Spleen (tissue), 13 donors: ENCODE measurements at places on chromosomes 7 and 10. TPM values are rescaled to one million over a fixed set of nuclear protein-coding genes. Genes with fewer than 3 reads are reported as not detected.

GRCh38 chr7:105719395-105719794 is 138.1 kb upstream of the EFCAB10 start:
- no peak for DNase-seq
- H3K27me3 ChIP-seq = no peaks in the 10 kb centered on the region
- H3K4me1 ChIP-seq = no peaks in the 10 kb centered on the region
- H3K4me3 ChIP-seq = no peak overlapping the region
- no peaks in the 10 kb centered on the region for H3K36me3 ChIP-seq

GRCh38 chr7:49852619-49853462 is 79.4 kb downstream of the VWC2 start:
- no peak overlapping the region for H3K27ac ChIP-seq
- DNase-seq = no peak
- no peak overlapping the region for H3K4me3 ChIP-seq
- no peaks in the 10 kb centered on the region for H3K36me3 ChIP-seq

DNA sequence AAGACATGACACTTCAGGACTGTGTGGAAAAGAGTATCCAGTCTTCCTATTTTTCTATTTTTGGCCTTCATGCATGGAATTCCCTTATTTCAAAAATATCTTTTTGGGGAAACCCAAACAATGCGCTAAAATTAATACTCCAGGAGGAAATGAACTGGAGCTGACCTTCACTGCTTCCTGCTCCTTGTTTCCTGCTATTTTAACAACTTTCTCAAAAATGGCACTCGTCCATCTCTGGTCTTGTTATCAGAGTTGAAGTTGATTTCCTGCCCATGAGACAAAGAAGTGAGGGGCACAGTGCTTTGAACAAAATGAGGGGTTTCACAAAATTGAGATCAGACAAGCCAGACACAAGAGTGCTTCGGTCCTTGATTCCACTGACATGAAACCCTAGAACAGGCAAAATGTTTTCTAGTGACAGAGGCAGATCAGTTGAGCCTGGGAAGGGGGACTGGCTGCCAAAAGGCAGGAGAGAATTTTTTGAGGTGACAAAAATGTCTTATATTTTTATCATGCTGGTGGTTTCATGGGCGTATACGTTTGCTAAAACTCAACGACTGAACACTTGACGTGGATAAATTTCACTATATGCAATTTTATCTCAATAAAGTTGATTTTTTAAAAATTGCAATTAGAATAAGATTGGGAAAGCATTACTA is 193.2 kb downstream of the CREB5 start:
- no peaks in the 10 kb centered on the region for H3K36me3 ChIP-seq
- H3K4me1 ChIP-seq = no peaks in the 10 kb centered on the region
- DNase-seq = no peak
- no peaks in the 10 kb centered on the region for H3K27me3 ChIP-seq
- no peak overlapping the region for H3K27ac ChIP-seq
- H3K4me3 ChIP-seq = no peak overlapping the region

DNA sequence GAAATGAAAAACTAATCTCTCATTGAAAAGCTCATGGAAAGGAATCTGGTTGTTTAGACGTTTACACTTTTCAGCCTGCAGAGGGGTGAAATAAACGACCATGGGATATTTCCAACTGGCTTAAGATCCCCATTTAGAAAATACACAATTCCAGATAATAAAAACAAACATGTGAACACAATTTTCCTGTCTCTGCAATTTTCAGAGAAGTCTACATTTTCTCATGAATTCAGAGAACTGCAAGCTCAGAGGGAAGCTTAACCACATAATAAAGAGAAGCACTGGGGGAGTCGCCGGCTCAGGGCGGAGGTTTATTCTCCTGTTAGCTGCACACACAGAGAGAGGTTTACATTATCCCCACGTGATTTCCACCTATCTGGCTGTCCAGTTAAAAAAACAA is 215.2 kb downstream of the FANK1 start:
- H3K4me3 ChIP-seq = no peak overlapping the region
- no peak for DNase-seq
- H3K27ac ChIP-seq = no peak overlapping the region
- no peaks in the 10 kb centered on the region for H3K36me3 ChIP-seq
- no peaks in the 10 kb centered on the region for H3K27me3 ChIP-seq

DNA sequence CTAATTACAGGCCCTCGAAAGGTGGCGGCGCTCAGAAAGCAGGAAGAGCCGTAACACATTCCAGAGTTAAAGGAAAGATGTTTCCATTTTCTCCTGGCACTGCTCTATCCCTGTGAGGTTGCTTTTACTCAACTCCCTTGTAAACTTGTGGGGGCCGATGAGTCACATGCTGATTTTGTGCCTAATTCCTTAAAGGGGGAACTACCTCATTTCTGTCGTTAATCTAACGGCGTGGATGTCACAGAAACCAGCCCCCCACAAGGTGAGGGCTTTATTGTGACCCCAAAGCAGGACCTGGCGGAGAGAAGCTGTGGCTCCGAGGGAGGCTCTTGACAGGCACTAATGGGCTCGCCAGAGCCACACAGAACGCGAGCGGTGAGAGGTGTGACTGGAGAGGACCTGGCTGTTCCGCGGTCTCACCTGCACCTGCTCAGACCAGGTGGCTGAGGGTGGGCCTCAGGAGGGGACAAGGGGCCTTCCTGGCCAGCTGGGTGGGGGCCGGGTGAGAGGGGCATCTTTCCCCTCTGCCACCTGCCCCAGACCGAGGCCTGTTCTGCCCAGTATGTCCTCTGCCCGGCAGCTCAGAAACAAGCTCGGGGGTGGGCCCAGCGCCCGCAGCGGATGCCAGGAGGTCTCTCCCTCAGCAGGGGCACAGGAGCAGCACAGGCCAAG is 50.9 kb downstream of the CALML3 start:
- H3K36me3 ChIP-seq = no peaks in the 10 kb centered on the region
- no peak overlapping the region for H3K27ac ChIP-seq
- DNase-seq = peak; percentile 74
- no peaks in the 10 kb centered on the region for H3K27me3 ChIP-seq
- no peak overlapping the region for H3K4me3 ChIP-seq

GRCh38 chr10:55400075-55400849 is 599.2 kb upstream of the PCDH15 start:
- no peaks in the 10 kb centered on the region for H3K36me3 ChIP-seq
- no peak for DNase-seq
- H3K27me3 ChIP-seq = no peaks in the 10 kb centered on the region

DNA sequence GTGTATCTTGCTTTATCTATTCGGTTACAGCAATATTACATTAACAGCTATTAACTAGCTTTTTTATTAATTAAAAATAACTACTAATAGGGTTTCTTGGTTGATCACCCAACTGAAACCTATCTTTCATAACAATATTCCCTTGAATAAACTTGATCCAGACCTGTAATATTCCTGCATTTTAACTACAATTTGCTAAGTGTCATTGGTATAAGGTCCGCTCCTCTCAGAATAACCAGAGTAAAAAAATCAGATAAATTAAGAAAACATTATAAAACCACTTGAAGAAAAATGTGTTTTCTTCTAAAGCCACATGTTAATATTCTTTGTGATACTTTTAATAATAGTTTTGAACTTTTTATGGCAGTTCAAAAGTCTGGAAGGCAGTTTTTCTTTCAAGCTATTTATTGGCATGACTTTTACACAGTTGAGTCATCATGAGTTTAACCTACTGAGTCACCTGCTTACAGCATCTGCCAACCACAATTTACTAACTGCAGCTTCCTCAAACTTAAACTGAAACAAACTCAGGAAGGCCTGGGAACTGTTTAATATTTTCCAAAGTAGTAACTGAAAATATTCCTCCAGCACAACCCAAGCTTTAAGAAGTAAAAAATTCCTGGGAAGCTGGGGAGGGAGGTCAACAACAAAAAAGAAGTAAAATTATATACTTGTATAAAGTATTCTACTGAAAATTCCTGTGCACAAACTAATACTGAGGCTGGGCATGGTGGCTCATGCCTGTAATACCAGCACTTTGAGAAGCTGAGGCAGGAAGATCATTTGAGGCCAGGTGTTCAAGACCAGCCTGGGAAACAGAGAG is 103.2 kb downstream of the NRBF2 start:
- peaks cover 37% of the 10 kb centered on the region for H3K4me1 ChIP-seq
- peak overlapping the region; percentile 65 for H3K27ac ChIP-seq
- no peak for DNase-seq
- H3K4me3 ChIP-seq = no peak overlapping the region
- H3K27me3 ChIP-seq = no peaks in the 10 kb centered on the region

DNA sequence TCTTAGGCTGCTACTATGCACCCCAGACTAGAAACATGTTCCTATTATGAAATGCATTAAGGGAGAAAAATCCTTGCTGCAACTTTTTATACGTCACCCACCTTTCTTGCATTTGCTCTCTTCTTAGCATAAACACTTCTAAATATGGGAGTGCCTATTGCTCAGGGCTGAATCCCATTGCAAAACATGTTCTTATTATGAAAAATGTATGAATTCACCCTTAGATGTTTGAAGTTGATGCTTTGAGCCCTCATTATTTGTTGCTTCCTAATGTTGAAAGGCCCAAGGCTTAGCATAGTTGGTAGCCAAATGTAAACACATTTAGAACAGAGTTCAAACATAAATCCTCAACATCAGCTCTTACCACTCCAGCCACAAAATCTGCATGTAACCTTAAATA is 52.8 kb downstream of the BMPER start:
- no peak overlapping the region for H3K4me3 ChIP-seq
- H3K27me3 ChIP-seq = no peaks in the 10 kb centered on the region
- H3K27ac ChIP-seq = no peak overlapping the region
- no peaks in the 10 kb centered on the region for H3K36me3 ChIP-seq
- DNase-seq = no peak

- H3K4me1 ChIP-seq = peaks cover 39% of the 10 kb centered on the region
- H3K4me3 ChIP-seq = no peak overlapping the region
- H3K27ac ChIP-seq = no peak overlapping the region
- H3K27me3 ChIP-seq = no peaks in the 10 kb centered on the region
- no peak for DNase-seq
Observed at GRCh38 chr7:1078985-1079384, 8.9 kb upstream of the GPER1 start.

- H3K27ac ChIP-seq = no peak overlapping the region
- no peak for DNase-seq
- no peaks in the 10 kb centered on the region for H3K27me3 ChIP-seq
- no peaks in the 10 kb centered on the region for H3K4me1 ChIP-seq
Observed at GRCh38 chr7:103679151-103680132, 233.4 kb upstream of the SLC26A5 start.

DNA sequence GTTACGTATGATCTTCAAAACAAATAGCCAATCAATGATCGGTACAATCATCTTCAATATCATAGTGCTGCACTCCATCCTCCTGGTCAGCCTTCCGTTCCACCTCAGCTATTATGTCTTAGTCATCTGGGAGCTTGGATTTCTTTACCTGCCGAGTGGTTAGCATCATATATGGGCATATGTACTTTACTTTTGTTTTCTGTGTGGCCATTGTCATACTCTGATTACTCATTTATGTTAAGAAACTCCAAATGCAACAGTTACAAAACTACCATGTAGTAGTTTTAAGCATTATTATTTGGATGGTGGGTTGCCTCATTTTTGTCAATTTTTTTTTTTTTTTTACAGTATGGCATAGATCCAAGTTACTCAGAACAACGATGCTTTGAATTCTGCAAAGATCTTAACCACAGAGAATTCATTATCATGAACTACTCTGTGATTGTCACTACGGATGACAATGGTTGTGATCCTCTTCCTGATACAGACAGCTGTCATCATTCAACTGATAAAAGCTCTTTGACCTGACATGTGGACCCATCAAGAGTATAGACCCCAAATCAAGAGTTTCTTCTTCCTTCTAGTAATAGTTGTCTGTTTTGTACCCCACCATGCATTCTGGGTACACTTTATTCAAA is 52.1 kb upstream of the NME8 start:
- no peak overlapping the region for H3K4me3 ChIP-seq
- H3K27me3 ChIP-seq = no peaks in the 10 kb centered on the region
- no peak for DNase-seq
- no peaks in the 10 kb centered on the region for H3K36me3 ChIP-seq

- no peak for DNase-seq
- H3K36me3 ChIP-seq = no peaks in the 10 kb centered on the region
- H3K27me3 ChIP-seq = peaks cover 35% of the 10 kb centered on the region
- peaks cover 22% of the 10 kb centered on the region for H3K4me1 ChIP-seq
- peak overlapping the region; percentile 52 for H3K4me3 ChIP-seq
Observed at GRCh38 chr10:22476601-22477321, 131.5 kb downstream of the SPAG6 start.

- no peaks in the 10 kb centered on the region for H3K27me3 ChIP-seq
- no peak overlapping the region for H3K27ac ChIP-seq
- no peaks in the 10 kb centered on the region for H3K4me1 ChIP-seq
- H3K4me3 ChIP-seq = no peak overlapping the region
Observed at GRCh38 chr10:120961795-120962755, 110.9 kb downstream of the WDR11 start.

The CFTR gene
- polyA plus RNA-seq = 0.03 TPM

The SOSTDC1 gene
- not detected for polyA plus RNA-seq

The PPP1R17 gene
- not detected for polyA plus RNA-seq

The PAPOLB gene
- polyA plus RNA-seq = not detected
